ENCODE measurements at places on chromosomes 2 and 18.

- peak; percentile 98 for DNase-seq
Observed at GRCh38 chr2:27627963-27628766, 647 bp downstream of the CCDC121 start.

- DNase-seq, result no peak
Observed at GRCh38 chr2:233352141-233352842, 2.0 kb upstream of the DGKD start.

DNA sequence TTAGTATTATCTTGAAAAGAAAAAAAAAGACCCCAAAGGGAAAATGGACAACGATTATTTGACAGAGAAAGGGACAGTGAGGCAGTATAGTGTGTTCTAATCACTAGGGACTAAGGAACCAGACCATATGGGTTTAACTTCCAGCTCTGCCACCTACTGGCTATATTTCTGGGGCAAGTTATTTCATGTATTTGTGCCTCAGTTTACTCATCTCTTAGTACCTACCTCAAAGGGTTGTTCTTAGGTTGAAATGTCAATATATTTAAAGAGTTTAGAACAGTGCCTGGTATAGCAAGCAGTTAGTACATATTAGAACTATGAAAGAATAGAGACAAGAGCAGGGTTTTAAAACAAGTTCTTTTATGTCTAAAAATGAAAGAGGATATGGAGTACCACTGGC, 42.7 kb downstream of the PRKD3 start:
- no peak for DNase-seq

GRCh38 chr2:213150315-213151097, 906 bp downstream of the IKZF2 start:
- DNase-seq, result peak; percentile 43

DNA sequence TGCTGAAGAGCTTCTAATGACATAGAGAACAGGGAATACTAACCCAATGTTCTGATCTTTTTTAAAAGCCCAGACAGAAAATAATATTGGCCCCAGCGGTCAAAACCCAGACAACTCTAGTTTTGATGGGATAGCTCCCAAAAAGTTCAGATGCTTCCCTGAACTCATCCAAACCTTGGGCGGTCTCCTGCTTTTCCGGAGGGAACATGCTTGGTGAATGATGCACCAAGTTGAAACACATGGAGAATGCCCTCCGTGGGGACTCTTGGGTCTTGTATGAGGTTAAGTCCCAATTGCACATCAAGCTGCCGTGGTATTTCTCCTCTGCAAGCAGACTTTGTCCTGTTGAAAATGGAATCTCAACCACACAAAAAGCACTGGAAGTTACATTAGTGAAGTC, 120.7 kb upstream of the CTAGE1 start:
- DNase-seq, result no peak

- DNase-seq, result no peak
Observed at GRCh38 chr2:222907790-222908441, 47.1 kb downstream of the ACSL3 start.

DNA sequence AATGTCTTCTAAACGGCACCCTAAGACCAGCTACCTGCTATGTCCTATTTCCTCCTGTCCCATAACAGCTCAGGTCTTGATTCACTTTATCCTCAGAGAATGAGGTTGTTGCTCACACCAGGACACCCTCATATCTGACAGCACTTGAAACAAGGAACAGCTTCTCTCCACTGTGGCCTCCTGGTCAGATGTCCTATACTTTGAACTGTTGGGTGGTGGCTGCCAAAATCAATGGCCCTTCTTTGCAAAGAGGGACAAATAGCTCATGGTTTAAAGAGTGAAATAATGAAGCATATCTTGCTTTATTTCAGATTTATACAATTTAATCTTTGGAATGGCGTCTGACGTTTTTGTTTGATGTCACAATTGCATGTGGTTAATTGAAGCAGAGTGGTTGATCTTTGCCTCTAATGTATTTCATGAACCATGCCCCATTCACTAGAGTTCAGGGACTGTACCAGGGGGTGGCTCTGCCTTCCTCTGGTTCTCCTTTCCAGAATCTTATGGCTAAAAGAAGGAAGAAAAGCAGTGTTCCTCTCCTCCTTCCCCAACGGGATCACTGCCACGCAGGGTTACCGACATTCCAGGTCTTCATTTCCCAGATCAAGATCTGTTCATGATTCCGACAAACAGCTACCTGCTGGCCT, 24.1 kb upstream of the ZCCHC2 start:
- no peak for DNase-seq

GRCh38 chr2:926896-927295, 23.8 kb upstream of the SNTG2 start:
- DNase-seq, result no peak

GRCh38 chr18:36386150-36386920, 88.8 kb downstream of the FHOD3 start:
- DNase-seq, result peak; percentile 81

DNA sequence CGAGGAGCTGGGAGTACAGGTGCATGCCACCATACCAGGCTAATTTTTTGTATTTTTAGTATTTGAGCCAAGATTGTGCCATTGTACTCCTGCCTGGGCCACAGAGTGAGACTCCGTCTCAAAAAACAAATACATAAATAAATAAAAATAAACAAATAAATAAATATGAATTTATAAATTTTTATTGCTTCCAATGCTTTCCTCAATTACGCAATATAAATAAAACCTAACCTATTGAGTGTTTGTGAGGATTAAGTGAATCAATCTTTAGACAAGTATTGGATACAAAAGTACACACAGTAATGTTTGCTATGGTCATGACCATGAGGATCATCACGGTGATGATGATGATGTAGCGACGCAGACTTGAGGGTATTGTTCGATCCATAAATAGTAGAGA, 257.4 kb downstream of the ASXL3 start:
- no peak for DNase-seq

DNA sequence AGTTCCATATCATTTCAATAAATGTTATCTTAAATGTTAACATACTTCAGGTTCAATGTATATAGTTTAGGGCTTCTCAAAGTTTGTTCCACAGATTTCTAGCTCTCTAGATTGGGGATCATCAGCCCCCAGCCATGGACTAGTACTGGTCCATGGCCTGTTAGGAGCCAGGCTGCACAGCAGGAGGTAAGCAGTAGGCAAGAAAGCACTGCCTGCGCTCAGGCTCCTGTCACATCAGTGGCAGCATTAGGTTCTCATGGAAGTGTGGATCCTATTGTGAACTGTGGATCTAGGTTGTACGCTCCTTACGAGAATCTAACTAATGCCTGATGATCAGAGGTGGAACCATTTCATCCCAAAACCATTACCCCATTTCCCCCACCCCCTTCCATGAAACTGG, 531.1 kb downstream of the PARD3B start:
- no peak for DNase-seq

GRCh38 chr2:175792199-175792598, 209.9 kb downstream of the LNPK start:
- DNase-seq, result no peak

DNA sequence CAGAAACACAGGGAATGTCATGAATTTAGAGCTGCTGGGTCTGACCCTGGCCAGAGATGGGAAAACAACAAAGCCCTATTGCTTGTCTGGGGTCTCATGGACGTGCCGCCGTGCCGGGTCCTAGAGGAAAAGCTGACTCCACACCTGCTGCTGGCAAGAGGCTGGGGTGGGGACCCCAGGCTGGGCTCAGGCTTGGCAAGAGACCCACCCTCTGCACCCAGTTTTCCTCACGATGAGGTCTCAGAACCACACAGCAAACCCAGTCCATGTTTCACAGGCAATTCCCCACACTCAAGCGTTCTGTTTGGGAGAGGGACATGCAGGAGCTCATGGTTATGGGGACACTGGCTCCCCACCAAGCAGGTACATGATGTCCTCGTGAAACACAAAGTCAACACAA, 367.3 kb upstream of the SALL3 start:
- DNase-seq, result no peak

- no peak for DNase-seq
Observed at GRCh38 chr18:73942081-73942625, 205.5 kb downstream of the FBXO15 start.

DNA sequence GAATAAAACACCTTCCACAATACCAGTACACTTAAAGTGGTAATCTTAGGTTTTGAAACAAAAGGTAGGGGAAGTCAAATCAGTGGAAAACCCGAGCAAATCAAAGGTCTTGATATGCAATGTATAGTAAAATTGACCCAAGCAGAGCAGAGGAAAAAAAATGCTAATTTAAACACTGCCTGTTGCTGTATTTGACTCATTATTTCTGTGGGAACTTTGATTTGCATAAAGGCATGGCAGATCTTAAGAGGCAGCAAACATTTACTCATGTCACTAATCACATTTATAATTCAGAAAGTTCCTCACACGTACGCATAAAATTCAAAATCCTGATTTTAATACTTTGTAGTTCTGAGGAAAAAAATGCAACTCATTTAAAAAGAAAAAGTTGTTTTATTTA, 64.4 kb downstream of the IKZF2 start:
- DNase-seq, result no peak

- DNase-seq, result no peak
Observed at GRCh38 chr2:221533299-221533698, 38.8 kb downstream of the EPHA4 start.

GRCh38 chr2:109238580-109238979, 109.6 kb downstream of the SH3RF3 start:
- DNase-seq, result peak; percentile 28

GRCh38 chr2:20013126-20013849, 820 bp upstream of the MATN3 start:
- DNase-seq, result no peak

DNA sequence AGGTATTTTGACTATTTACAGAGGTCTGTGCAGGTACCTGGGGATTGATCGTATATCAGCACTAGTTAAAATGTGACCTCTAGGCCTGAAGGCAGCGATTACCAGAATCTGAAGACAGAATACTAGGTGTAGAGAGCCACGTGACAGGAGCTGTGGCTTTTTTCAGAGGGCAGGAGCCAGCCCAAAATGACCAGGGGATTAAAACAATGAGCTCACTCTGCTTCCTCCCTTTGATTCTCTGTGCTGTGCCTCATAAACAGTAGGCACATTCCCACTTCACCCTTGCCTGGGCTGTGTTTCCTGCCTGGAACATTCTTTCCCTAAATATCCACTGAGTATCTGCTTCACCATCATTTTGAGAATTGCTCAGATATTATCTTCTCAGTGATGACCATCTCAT, 15.2 kb downstream of the ITGAV start:
- DNase-seq, result no peak

DNA sequence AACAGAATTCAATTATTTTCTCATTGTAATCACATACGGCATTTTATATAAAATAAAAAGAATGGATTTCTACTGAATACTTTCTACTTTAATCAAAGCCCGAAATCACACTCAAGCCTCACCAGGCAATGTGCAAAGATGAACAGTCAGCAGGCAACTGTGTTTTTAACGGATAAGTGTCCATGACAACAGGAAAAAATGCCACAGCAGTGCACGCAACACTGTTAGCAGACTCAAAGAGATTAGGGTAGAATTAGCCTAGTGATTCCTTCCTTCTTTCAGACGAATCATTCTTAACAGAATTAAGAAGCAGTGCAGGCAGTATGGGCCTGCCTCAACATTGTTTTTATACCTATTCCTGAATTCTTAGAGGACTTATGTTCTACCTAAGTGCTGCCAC, 135.6 kb downstream of the CDH2 start:
- no peak for DNase-seq

DNA sequence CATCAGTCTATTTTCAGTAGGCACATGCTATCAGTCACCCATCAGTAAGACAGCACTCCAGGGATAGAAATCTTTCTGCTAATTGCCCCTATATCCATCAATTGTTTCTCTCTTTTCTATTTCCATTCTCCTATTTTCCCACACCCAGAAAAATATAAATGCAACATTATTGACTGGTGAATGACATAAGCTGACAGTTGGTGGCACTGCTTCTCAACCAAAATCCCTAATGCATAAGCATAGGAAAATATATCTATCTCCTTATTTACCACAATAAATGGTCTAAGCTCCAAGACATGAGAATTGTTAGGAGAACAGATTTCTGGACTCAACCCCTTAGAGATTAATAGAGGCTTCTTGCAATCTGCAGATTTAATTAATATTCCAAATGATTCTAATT, 64.0 kb upstream of the REG3A start:
- no peak for DNase-seq

GRCh38 chr2:200679535-200679934, 93.7 kb downstream of the AOX1 start:
- peak; percentile 26 for DNase-seq

- no peak for DNase-seq
Observed at GRCh38 chr2:136383167-136383566, 265.2 kb upstream of the CXCR4 start.

DNA sequence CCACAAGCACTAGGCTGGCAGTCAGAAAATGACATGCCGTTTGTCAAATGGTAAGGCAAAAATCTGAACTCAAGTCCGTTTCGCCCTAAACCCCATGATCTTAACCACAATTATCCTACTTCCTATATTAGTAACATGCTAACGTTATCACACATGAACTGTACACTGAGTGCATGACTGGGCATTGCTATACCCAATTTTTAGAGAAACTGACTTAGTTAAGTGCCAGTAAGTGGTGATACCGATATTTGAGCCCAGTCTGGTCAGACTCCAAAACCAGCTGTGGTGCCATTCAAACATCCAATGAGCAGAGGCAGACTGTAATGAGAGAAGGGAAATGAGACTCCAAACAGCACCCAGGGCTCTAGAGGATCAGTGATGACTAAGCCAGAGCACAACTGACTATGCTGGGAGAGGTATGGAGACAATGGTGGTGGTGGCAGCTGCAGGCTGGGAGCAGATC, 311.7 kb upstream of the PKDCC start:
- peak; percentile 55 for DNase-seq

GRCh38 chr18:77559274-77559910, 309.7 kb downstream of the GALR1 start:
- no peak for DNase-seq

DNA sequence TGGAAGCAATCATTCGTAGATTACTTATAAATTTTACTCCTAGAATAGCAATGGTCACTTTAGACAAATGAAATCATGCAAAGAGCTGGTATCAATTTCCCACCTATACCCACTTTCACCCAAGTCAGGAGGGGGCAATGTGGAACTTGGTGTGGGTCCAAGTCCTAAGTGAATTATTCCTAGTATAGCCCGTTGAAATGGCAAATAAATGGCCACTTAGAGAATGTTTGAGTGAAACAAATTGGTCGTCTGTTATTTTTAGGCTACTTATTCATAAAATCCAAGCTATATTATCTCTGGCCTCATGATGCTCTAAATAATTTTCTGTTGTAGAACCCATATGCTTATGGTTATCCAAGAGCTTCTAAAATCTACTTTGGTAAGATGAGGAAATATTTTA, 98.1 kb downstream of the MYO3B start:
- no peak for DNase-seq

- no peak for DNase-seq
Observed at GRCh38 chr2:101342625-101343008, 34.1 kb upstream of the RNF149 start.

DNA sequence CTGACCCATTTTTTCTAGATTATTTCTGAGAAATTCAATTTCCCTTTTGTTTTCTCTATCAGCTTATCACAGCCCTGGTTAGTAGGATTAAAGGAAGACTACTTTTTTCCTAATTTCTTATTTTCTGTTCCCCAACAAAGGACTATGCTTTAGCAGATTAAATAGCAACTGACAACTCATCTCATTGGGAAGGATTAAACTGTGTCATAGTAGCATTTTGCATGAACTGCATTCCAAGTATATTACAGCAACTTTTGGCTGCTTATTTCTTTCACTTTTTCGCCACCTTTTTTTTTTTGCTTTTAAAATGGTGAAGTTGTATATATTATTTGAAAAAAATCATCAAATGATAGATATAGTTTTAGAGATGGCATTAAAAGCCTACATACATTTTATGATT, 570.3 kb downstream of the FBXO15 start:
- peak; percentile 43 for DNase-seq

- no peak for DNase-seq
Observed at GRCh38 chr2:8576525-8577167, 105.2 kb upstream of the ID2 start.
